ENCODE measurements at places on chromosomes 2 and 18. TPM values are rescaled to one million over a fixed set of nuclear protein-coding genes. Genes with fewer than 3 reads are reported as not detected.

The CRYGC gene
- not detected for total RNA-seq

The FOXI3 gene
- not detected for total RNA-seq

The RIT2 gene
- not detected for total RNA-seq

The GAREM2 gene
- 1.9 TPM for total RNA-seq

The CNGA3 gene
- not detected for total RNA-seq

The LIMS3 gene
- total RNA-seq = 0.17 TPM

The TCF23 gene
- not detected for total RNA-seq

The REG3A gene
- total RNA-seq = not detected

The LBX2 gene
- 1.2 TPM for total RNA-seq

The AMER3 gene
- not detected for total RNA-seq

The ZNF516 gene
- total RNA-seq = 13.9 TPM

The CYP27C1 gene
- total RNA-seq = not detected

The SIX3 gene
- total RNA-seq = not detected

The AOX1 gene
- total RNA-seq = 0.83 TPM

The RBM44 gene
- total RNA-seq = 1.9 TPM

The ANO7 gene
- 0.90 TPM for total RNA-seq

The COBLL1 gene
- total RNA-seq = 0.58 TPM

The TAF4B gene
- 32.4 TPM for total RNA-seq

The MROH2A gene
- not detected for total RNA-seq

The ANKRD23 gene
- total RNA-seq = 5.7 TPM

The PJVK gene
- total RNA-seq = 6.8 TPM

The INHA gene
- not detected for total RNA-seq

The R3HDM1 gene
- 50.4 TPM for total RNA-seq

The MERTK gene
- total RNA-seq = 2.0 TPM

The TMEM200C gene
- not detected for total RNA-seq

The FOXD4L1 gene
- total RNA-seq = not detected

The NCKAP1 gene
- 12.4 TPM for total RNA-seq

The HIBCH gene
- 15.2 TPM for total RNA-seq

The CDCA7 gene
- total RNA-seq = 72.8 TPM

The HOXD9 gene
- total RNA-seq = not detected

The ANKRD30B gene
- total RNA-seq = not detected

The RNPEPL1 gene
- total RNA-seq = 77.3 TPM

The TFPI gene
- 0.05 TPM for total RNA-seq

The NEB gene
- 1.2 TPM for total RNA-seq

The DCDC2C gene
- not detected for total RNA-seq

The TPO gene
- total RNA-seq = not detected

The SLC5A7 gene
- total RNA-seq = not detected

The TACR1 gene
- total RNA-seq = not detected

The ALPI gene
- total RNA-seq = not detected

The PSD4 gene
- total RNA-seq = 200 TPM

The PLA2R1 gene
- total RNA-seq = not detected

The OTX1 gene
- total RNA-seq = 0.07 TPM

The PUM2 gene
- total RNA-seq = 109 TPM

The ELAC1 gene
- 9.4 TPM for total RNA-seq

The IL1F10 gene
- not detected for total RNA-seq

Measured in activated T-cell treated with anti-CD3 and anti-CD28 coated beads, Interleukin-2, amount 50 U/mL, for 72 hours (primary cell).